ENCODE measurements at places on chromosomes 7 and 10.

- no peak for DNase-seq
These were observed 88.4 kb downstream of the BEND7 start for GRCh38 chr10:13440185-13441061.

GRCh38 chr10:62852961-62853702 lies 37.0 kb upstream of the EGR2 start:
- DNase-seq, result no peak

DNA sequence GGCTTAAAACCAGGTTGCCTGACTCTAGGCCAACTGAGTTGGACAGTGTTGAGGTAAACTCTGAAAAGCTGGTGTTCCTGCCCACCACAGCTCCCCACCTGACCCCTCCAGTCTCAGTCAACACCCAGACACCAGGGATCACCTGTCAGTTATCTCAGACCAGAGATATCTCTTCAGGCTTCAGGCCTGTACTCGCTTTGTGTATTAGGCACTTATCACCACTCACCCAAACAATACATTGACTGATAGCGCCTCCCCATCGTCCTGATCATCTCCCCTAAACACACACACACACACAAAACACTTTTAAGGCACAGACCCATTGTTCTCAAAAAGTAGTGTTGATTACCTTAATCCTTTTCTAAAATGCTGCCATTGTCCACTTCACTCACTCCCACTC lies 111.5 kb downstream of the PLCE1 start:
- no peak for DNase-seq

GRCh38 chr10:74011017-74011416 lies 13.1 kb downstream of the VCL start:
- DNase-seq, result no peak

- DNase-seq, result no peak
These were observed 7.4 kb downstream of the SLC29A3 start for GRCh38 chr10:71326464-71326881.

- DNase-seq, result no peak
These were observed 56.9 kb downstream of the HDAC9 start for GRCh38 chr7:18552316-18552916.

DNA sequence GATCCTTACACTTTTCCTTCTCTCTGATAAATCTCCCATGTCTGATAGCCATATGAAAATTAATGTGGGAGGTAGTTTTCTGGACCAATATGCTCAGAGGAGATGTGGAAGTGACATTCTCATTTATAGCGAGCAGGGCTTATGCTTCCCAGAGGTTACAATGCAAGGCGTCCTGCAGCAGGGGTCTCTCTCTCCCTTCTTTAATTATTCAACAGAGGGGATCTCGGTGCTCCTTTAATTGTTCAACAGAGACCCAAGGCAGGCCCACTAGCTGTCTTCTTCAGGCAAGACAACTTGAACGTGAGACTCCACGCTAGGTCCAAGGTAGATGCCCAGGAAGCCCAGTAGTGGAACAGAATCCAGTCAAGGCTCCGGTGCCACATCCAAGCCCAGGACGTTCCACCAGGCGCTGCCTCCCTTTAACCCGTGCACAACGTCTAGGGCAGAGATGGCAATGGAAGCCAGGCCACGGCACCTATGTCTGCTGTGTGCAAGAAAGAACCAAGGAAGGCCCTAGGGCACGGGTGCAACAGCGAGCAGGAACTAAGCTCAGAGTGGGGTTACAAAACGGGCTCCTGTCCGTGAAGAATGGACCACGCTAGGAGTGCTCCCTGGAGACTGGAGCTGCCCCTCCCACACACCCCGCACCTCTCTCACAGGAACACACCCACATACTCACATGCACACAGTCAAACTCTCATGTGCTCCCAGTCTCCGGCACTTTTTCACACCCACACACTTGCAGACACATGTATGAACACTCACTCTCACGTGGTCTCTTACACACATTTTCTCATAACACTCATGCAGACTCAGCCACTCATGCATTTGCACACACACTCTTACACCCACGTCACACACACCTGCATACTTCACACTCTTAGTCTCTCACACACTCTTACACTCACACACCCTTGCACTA lies 230.4 kb downstream of the TNS3 start:
- DNase-seq, result no peak

DNA sequence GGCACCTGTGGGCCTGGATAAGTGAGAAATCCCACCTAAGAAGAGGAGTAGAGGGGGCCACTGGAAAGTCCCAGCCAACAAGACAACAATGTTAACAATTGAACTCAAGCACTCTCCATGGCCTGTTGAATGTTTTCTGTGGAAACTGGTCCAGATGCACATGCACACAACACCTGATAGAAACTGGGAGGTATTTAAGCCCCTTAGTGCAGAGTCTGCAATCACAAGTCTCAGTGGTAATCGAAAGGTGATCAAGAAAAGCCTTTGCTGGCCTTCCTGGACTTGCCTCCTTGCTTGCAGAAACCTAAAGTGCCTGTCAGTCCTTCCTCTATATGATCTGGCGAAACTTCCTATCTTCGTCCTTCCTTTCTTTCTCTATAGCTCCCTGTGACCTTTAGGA lies 30.6 kb upstream of the HNRNPH3 start:
- DNase-seq, result no peak

DNA sequence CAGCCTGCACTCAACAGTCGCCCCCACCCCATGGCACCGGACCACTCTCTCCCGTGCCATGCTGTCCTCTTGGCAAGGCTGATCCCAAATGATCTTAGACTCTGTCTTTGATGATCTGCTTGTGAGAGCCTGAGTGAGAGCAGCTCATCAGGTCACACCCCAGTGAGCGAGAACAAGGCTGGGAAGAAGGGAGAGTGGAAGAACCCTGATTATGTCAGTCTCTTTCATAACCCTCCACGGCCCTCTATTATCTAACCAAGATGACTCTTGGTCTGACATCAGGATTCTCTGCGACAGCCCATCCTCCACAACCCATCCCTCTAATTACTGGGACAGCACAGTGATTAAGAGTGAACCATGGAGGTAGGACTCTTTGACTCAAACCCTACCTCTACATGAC lies 53.1 kb upstream of the C7orf33 start:
- no peak for DNase-seq

- no peak for DNase-seq
These were observed 20.0 kb upstream of the GALNTL5 start for GRCh38 chr7:151936207-151936606.
